ENCODE measurements at places on chromosomes 11 and 22.

GRCh38 chr11:27552341-27552740 lies 45.8 kb upstream of the LIN7C start:
- no peak for DNase-seq

GRCh38 chr22:49517211-49517610 lies 310.5 kb downstream of the BRD1 start:
- DNase-seq = no peak

DNA sequence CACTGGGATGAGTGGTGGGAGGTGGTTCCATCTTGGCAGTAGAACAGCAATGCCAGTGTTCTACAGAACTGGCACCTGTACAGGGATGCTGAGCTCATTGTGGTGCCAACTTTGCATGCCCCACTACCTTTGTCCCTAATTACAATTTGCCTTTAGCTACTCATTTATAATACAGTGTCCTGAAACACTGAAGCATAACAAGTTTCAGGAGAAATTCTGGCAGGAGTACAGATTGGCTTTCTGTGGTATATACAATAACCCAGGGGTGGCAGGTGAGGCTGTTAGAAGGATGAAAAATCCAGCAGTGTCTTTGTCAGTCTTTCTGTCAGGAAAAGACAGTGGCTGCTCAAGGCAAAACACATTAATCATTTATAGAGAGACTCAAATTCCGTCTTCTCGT lies 240.3 kb downstream of the FAM76B start:
- DNase-seq = no peak

DNA sequence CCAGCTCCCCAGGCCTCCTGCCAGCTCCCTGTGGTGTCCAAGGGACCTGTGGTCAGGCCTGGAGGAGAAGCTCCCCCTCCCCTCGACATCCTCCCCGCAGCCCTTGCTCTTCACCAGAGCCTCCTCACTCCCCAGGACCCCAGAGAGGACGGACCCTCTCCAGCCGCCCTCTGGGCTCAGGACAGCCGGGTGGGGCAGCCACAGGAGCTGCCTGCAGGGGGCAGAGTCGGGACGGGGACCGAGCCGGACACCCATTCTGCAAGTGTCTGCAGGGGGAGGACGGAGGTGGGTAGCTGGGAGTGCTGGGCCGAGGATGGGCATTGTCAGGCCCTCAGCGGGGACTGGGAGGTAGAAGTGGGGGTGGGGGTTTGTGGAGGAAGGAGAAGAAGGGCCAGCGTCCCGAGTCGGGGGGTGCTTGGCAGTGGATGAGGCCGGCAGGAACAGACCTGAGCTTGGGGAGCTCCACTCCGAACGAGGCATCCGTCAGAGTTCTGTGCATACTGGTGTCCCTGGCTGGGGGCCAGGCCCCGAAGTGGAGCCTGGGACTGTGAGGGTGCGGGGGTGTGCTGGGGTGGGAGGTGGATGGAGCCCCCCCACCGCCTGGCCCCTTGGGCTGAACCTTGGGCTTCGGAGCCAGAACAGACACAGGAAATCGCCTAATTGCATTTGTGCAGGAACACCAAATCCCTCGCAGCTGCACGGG lies 15.2 kb downstream of the PRR33 start:
- no peak for DNase-seq

- no peak for DNase-seq
Observed at GRCh38 chr11:118789501-118790356, 1.2 kb downstream of the DDX6 start.

DNA sequence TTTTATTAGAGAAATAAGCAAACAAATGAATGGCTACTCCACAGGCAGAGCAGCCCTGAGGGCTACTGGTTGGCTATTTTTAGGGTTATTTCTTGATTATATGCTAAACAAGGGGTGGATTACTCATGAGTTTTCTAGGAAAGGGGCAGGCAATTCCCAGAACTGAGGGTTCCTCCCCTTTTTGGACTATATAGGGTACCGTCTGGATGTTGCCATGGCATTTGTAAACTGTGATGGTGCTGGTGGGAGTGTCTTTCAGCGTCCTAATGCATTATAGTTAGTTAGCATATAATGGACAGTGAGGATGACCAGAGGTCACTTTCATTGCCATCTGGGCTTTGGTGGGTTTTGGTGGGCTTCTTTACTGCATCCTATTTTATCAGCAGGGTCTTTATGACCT lies 19.2 kb downstream of the SLC22A6 start:
- no peak for DNase-seq

GRCh38 chr22:43969989-43970755 lies 14.9 kb downstream of the SAMM50 start:
- DNase-seq = no peak

GRCh38 chr11:1406571-1407485 lies 17.1 kb downstream of the BRSK2 start:
- no peak for DNase-seq

- DNase-seq = no peak
Observed at GRCh38 chr22:20957102-20957682, 9.9 kb upstream of the AIFM3 start.

DNA sequence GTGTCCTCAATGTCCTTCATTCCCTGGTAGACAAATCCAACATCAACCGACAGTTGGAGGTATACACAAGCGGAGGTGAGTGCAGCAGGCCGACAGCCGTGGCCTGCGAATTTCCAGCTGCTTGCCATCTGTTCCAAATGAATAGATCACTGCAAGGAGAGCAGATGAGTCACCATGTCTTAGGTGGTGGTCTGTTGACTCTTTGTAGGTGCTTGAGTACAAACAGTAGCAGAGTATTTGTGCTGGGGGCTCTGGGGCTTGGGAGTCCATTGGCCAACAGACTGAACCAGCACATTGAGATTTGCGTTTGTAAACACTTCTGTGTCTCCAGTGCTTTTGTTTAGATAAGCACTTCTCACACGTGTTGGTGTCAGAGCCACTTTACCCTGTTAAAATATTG lies 21.1 kb downstream of the EIF3L start:
- no peak for DNase-seq

DNA sequence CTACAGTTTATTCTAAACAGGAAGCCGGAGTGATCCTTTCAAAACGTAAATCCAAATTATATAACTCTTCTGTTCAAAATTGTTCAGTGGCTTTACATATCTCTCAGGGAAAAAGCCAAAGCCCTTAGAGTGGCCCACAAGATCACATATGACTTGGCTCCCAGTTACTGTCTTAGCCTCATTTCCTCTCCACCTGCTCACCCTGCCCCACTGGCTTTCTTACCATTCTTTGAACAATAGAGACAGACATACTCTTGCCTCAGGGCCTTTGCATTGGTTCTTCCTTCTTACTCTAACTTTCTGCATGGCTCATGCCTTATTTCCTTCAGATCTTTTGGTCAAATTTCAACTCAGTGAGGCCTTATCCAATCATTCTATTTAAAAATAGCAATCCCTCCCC lies 52.1 kb downstream of the STIM1 start:
- DNase-seq = no peak

DNA sequence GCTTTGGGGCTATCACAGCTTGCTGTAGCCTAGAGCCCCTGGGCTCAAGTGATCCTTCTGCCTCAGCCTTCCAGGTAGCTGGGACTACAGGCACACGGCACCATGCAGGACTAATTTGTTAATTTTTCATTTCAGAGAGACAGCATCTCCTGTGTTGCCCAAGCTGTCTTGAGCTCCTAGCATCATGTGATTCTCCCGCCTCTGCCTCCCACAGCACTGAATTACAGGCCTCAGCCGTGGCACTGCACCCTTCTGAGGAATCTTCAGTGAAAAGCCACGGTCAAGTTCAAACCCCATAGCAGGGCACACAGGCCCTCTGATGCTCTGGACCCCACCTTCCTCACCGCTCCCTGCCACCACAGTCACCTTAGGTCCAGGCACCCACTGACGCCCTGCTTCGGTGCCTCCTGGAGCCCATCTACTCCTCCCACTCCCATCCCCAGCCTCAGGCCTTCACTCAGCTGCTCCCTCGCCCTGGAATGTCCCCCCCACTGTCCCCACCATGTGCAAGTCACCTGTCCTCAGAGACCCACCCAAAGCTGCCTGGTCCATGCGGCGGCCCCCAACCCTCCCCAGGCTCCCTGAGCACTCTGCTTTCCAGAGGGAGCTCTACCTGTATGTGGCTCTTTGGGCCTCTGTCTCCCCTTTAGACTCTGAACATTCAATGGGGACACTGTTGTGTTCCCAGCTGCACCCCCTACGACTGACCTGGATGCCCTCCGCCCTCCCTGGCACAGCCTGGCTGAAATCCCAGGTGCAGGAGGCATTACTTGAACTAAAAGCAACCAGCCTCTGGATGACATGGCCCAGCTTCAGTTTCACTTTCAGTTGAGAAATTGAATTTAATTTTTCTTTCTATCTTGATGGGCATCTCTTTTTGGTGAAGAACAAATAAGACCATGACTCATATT lies 1.6 kb downstream of the APOL2 start:
- no peak for DNase-seq

- no peak for DNase-seq
Observed at GRCh38 chr22:29345932-29346331, 30.4 kb upstream of the RASL10A start.

DNA sequence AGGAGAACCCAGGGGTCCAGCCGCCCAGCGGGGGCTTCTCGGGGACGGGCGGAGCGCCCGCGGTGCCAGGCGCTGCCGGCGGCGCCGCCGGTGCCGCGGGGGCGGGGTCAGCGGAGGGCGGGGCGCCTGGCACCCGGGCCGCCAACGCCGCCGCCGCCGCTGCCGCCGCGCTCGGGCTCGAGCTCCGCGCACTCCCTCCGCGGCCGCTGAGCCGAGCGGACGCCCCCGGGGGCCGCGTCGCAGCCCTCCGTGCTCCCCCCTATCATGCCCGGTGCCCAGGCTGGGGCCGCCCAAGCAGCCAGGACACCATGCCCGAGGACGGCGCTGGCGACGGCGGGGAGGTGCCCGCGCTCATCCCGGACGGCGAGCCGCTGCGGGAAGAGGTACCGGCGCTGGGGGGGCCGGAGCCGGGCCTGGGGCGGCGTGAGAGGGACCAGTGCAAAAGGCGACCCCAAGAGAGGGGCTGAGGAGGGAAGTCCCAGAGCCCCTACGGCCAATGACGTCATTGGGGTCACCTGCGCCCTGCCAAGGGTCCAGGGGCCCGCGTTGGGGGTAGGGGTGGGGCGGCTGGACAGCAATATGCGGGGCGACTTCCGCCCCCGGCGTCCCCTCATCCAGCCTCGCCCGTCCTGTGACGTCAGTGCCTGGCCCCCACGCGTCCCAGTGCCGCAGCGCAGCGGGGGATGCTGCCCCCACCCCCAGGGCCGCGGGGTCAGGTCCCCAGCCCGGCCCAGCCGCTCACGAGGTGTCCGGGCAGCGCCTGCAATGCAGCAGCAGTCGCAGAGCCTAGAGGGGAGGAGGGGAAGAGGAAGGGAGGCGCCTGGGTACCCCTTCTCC lies at the start of gene TMEM151A:
Gene TMEM151A, plus strand, starts transcription at position 189 of the 837 bp plus-strand sequence. Its CDS starts 120 bp downstream, at position 309.
- no peak for DNase-seq

GRCh38 chr11:85847436-85847835 lies 7.7 kb upstream of the CCDC83 start:
- no peak for DNase-seq

DNA sequence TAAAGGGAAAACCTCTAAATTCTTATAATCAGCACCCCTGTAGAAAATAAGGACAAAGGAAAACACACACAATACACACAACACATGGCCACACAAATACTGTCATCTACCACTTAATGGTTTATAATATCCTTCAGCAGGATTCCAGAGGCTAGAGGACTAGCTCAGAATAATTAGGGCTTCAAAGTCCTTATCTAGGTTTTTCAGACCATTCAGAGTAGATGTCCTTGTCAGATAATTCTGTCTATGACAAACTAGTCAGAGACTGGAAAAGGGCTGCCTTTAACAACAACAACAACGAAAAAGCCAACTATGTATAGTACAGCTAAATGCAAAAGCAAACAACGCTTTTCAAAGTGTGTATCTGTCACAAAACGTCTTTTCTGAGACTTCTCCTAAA lies 456.5 kb upstream of the CNTN5 start:
- no peak for DNase-seq

GRCh38 chr11:38153985-38154384 lies 1555.9 kb upstream of the RAG2 start:
- DNase-seq = no peak

GRCh38 chr22:49749885-49750510 lies 77.7 kb downstream of the BRD1 start:
- DNase-seq = no peak

GRCh38 chr11:125777309-125777708 lies 1.3 kb downstream of the PATE2 start:
- no peak for DNase-seq

DNA sequence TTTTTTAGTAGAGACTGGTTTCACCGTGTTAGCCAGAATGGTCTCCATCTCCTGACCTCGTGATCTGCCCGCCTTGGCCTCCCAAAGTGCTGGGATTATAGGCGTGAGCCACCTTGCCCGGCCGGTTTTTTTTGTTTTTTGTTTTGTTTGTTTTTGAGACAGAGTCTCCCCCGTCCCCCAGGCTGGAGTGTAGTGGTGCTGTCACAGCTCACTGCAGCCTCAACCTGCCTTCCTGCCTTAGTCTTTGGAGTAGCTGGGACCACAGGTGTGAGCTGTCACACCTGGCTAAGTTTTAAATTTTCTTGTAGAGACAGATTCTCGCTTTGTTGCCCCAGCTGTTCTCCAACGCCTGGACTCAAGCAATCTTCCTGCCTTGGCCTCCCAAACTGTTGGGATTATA lies 3.2 kb downstream of the PPIL2 start:
- DNase-seq = no peak

DNA sequence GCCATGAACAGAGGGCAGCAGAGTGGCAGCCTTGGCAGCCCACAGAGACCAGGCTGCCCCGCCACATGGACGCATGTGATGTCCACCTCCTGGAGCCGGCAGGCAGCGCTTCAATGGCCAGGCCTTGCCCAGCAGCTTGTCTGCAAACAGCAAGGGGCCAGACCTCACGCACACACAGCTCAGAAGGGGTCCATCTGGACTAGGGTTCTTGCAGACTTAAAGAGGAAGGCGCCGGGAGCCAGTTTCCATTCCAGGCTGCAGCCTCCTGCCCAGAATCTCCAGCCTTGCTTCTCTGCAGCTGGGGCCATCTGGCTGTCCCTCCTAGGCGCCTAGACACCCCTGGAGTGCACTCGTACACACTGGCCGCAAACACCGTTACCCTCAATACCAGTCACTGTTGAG lies 91.9 kb upstream of the TMEM45B start:
- DNase-seq = no peak

DNA sequence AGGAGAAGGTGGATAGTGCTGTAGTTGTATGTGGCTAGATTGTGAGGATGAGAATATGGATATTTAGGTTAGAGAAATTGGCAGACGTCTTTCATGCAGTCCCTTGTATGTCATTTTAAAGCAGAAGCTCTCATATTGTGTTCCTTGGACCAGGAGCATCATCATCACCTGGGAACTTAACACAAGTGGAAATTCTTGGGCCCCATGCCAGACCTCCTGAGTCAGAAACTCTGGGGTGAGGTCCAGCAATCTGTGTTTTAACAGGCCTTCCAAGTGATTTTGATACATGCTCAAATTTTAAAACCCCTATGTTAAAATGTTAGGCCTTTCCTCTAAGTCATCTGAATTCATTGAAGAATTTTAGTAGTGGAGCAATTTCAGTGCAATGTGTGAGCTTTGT lies 34.8 kb downstream of the JHY start:
- no peak for DNase-seq

DNA sequence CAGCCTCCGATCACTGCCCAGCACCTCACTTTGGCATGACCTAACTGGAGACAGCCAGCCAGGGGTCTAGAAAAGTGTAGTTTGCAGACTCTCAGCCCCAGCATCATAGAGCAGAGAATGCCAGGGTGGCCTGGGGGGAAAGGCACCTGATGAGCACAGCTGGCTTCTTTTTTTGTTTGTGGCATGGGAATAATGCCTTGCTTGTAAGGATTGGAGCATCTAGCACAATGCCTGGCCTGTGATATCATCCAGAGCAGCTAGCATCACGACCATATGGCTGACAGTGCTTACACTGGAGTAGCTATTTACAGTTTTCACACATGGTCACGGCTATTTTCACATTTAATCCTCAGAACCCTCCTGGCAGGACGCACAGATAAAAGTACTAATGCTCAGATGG lies 594.8 kb upstream of the B3GAT1 start:
- no peak for DNase-seq
